Fibroblast of skin of scalp (primary cell): ENCODE measurements at places on chromosomes 4 and X.

DNA sequence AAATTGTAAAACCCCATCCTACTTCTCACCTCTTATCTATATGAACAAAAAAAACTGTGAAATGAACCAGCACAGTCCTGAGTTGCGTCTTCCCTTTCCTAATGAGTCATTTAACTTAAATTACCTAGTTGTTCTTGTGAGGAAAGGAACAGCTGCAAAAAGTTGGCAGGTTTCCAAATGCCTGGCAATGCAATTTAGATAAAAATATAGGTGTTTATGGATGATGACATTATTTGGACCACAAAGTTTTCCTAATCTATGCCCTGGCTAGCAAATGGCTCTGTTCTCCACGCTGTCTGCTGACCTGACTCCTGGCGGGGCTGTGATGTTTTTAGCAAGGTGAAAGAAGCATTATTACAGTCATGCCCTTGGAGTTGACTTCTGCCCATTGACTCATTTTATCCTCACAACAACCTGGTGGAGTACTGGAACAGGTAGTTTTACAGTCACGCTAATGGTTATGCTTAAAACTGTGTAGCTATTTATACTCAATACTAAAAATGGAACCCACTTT is 29.8 kb upstream of the RELL1 start:
- DNase-seq = no peak

GRCh38 chrX:115362334-115363095 is 73.0 kb downstream of the LUZP4 start:
- peak; percentile 56 for DNase-seq

DNA sequence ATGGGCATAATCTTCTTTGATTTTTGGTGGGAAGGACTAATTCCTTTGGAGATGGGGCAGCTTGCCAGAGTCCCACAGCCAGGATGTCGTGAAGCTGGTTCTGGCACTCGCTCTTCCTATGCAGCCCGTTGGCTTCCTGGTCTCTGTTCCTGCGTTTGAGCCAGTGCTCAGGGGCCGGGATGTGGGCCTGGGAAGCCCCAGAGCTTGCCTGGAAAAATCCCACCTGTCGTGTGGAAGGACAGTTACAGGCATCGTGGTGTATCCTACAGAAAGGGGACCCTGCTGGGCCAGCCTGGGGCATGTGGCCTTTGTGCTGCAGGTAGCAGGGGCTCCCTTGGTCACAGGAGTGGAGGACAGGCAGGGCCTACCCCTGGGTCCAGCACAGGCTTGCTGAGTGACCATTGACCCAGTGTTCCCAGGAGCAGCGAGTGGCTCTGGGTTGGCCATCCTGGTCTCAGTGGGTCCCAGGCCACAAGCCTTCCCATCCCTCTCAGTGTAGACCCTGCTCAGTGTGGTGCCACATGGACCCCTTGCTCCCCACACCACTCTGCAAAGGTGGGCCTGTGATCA is 50.2 kb downstream of the ADRA2C start:
- DNase-seq = no peak

GRCh38 chr4:81523672-81524327 is 52.1 kb upstream of the RASGEF1B start:
- no peak for DNase-seq
